ENCODE measurements at places on chromosomes 4 and X. TPM values are rescaled to one million over a fixed set of nuclear protein-coding genes. Genes with fewer than 3 reads are reported as not detected.
A peak's percentile ranks its signal among the peaks of the same experiment; 100 is the strongest.

CTSO gene
- total RNA-seq: 2.3 TPM

SLC30A9 gene
- 64.9 TPM for total RNA-seq

RPL34 gene
- 1,646 TPM for total RNA-seq

PLP1 gene
- not detected for total RNA-seq

- H3K27me3 ChIP-seq: peaks cover 55% of the 10 kb centered on the region
- H3K27ac ChIP-seq: peak overlapping the region; percentile 59
- no peaks in the 10 kb centered on the region for H3K36me3 ChIP-seq
- no peak overlapping the region for H3K4me3 ChIP-seq
- DNase-seq: no peak
- H3K4me1 ChIP-seq: peaks cover 18% of the 10 kb centered on the region
Measured at GRCh38 chrX:56812515-56813105, 83.6 kb downstream of the NBDY start.

DNA sequence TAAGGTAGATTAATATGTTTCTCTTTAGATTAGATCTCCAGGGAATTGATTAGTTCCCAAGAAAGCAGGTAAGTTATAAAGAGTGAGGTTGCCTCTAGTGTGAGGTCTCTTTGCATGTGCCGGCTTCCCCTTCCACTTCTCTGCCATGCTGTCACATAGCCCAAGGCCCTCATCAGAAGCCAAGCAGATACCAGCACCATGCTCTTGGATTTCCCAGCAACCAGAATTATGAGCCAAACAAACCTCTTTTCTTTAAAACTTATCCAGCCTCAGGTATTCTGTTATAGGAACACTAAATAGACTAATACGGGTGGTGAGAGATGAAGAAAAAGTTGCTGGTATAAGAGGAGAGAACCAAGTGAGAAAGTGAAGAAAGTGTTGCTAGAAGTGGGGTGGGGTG is 15.1 kb downstream of the ANKRD50 start:
- no peak overlapping the region for H3K4me3 ChIP-seq
- no peaks in the 10 kb centered on the region for H3K27me3 ChIP-seq
- no peak overlapping the region for H3K27ac ChIP-seq

All from MCF 10A (cell line).